Thoracic aorta endothelial cell (primary cell): ENCODE measurements at places on chromosomes 6 and 20. TPM values are rescaled to one million over a fixed set of nuclear protein-coding genes. Genes with fewer than 3 reads are reported as not detected.

Gene SLC12A5
- total RNA-seq: under 0.01 and 0.22 TPM in 2 replicates

Gene ARHGAP40
- 0.07 and 0.13 TPM in 2 replicates for total RNA-seq

Gene SIGLEC1
- not detected in 2 replicates for total RNA-seq

Gene REM1
- total RNA-seq: 0.13 and 0.14 TPM in 2 replicates

Gene RAB23
- 20.5 and 21.0 TPM in 2 replicates for total RNA-seq

Gene OTOR
- not detected in 2 replicates for total RNA-seq

Gene HAO1
- not detected in 2 replicates for total RNA-seq

Gene MAS1
- total RNA-seq: not detected in 2 replicates

Gene IL17A
- total RNA-seq: not detected in 2 replicates

Gene EEF1A2
- total RNA-seq: 1.0 and 2.3 TPM in 2 replicates

Gene ZNF831
- total RNA-seq: not detected in 2 replicates

Gene MEP1A
- total RNA-seq: not detected in 2 replicates

Gene SMAP1
- 37.2 and 37.5 TPM in 2 replicates for total RNA-seq

Gene SEC63
- total RNA-seq: 52.2 and 60.8 TPM in 2 replicates

Gene IL17F
- total RNA-seq: not detected in 2 replicates

Gene BYSL
- total RNA-seq: 27.7 and 28.9 TPM in 2 replicates

Gene SCRT2
- total RNA-seq: not detected in 2 replicates

Gene KIAA1755
- 0.14 and 0.27 TPM in 2 replicates for total RNA-seq

Gene HLA-DRB1
- 0.93 TPM in 1 of 2 replicates, not detected in the other for total RNA-seq

Gene IMPG1
- not detected in 2 replicates for total RNA-seq

Gene ANKRD66
- total RNA-seq: not detected in 2 replicates

Gene DNAH8
- 0.07 and 0.13 TPM in 2 replicates for total RNA-seq

Gene ANKRD6
- 4.8 and 9.1 TPM in 2 replicates for total RNA-seq

Gene RBM24
- total RNA-seq: 3.2 and 4.8 TPM in 2 replicates

Gene KIFC1
- 48.7 and 75.7 TPM in 2 replicates for total RNA-seq

Gene SLC22A2
- not detected in 2 replicates for total RNA-seq

Gene FOXF2
- total RNA-seq: not detected in 2 replicates

Gene DCDC2
- not detected in 2 replicates for total RNA-seq

Gene SIRPD
- total RNA-seq: not detected in 2 replicates

Gene FUT9
- total RNA-seq: not detected in 2 replicates

Gene TBX18
- total RNA-seq: 39.7 and 41.4 TPM in 2 replicates

Gene SLC35F1
- total RNA-seq: not detected in 2 replicates

Gene CDH22
- under 0.01 and 0.13 TPM in 2 replicates for total RNA-seq

Gene ROMO1
- 128 and 146 TPM in 2 replicates for total RNA-seq

Gene SNPH
- 4.8 and 6.9 TPM in 2 replicates for total RNA-seq

Gene MLIP
- 2.7 and 24.1 TPM in 2 replicates for total RNA-seq

Gene ADAM33
- not detected in 2 replicates for total RNA-seq

Gene SNRPB
- total RNA-seq: 237 and 320 TPM in 2 replicates
